ENCODE measurements at places on chromosomes 4 and X.

- no peak for DNase-seq
Measured at GRCh38 chr4:188821500-188821899, 682.3 kb downstream of the TRIML1 start.

DNA sequence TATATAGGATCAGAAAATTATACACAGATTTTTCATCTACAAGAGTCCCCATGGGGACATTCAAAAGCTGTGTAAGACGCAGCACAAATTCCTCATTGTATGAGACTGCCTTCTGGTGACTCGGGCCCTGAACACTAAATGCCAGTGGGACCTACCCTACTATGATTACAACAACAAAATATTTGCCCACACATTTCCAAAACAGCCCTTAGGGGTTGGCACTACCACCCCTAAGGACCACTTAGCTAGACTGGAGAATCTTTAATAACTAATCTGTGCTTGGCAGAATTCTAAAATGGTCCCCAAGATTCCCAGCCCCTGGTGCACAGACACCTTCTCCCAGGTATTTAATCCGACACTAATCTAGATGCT is 29.1 kb downstream of the UCHL1 start:
- DNase-seq: no peak

GRCh38 chr4:167234316-167234881 is at the start of gene SPOCK3:
Gene SPOCK3 (minus strand): TSS chr4:167234494.
- DNase-seq: no peak

GRCh38 chr4:86894455-86894854 is 2.2 kb upstream of the C4orf36 start:
- no peak for DNase-seq

- DNase-seq: no peak
Measured at GRCh38 chr4:159097785-159098184, 5.1 kb upstream of the RAPGEF2 start.

DNA sequence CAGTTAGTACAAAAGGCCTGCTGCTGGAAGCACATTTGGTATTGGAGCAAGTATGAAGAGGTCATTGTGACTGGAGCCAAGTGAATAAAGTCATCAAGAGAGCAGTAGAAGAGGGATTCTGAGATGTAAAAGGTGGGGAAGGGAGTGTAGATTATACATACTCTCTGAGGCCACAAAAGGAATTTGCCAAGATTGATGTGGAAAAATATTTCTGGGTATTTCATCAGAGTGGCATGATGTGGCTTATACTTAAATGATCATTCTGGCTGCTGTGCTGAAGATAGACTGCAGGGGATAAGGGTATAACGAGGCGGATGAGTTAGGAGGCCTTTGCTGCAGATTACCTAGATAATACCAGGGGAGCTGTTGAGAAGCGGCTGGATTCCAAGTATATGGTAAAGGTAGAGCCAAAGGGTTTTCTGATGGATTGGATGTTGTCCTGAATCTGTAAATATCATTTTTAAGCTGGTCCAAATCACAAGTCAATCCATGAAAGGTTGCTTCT is 231.8 kb upstream of the AGA start:
- DNase-seq: no peak

DNA sequence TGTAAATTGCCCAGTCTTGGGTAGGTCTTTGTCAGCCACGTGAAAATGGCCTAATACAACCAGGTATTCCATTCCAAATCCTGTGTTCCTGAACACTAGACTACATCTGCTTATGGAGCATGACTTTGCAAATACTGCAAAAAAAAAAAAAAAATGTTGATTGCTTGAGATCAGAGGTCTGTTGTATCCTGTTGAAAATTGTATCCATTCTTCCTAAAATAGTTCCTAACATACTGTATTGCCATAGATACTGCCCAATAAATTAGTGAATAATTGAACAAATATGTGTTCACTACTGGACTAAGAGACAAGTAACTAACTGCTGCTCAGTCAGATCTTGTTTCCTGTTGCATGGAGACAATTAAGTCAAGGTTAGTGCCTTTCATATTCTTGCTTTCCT is 164.3 kb upstream of the PABPC4L start:
- DNase-seq: no peak
